ENCODE measurements at places on chromosomes 1 and 21.

DNA sequence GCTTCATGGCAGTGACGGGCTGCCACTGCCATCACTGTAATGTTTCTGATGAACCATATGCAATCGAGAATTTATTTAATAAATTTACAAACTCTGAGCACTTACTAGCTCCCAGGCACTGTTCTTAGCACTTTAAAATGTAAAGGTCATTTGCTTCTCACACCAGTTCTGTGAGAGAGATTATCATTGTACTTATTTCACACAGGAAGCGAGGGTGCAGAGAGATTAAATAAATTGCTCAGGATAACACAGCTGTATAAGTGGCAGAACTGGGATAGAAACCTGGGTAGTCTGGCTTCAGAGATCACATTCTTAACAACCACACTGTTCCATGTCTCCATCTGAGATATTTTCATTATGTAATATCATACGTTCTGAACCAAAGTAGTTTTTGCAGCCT, 119.9 kb downstream of the MAST2 start:
- no peak for DNase-seq

DNA sequence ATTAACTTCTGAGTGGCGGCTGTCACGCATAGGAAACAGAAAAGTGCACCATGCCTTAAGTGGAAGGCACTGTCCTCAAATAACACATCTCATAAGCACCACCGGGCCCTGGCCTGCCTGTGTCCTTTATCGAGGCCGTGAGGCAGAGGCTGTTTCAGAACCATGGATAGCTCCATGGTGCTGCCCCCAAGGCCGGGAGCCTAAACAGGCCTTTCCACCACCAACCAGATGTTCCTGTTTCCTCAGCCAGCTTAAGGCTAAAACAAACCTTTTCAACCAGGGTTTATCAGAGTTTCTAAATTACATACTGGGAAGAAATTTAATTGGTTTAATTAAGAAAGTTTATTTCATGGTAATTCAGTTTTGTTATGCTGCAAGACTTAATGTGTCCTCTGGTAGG, 114.4 kb downstream of the DMRTA2 start:
- peak; percentile 10 for DNase-seq

DNA sequence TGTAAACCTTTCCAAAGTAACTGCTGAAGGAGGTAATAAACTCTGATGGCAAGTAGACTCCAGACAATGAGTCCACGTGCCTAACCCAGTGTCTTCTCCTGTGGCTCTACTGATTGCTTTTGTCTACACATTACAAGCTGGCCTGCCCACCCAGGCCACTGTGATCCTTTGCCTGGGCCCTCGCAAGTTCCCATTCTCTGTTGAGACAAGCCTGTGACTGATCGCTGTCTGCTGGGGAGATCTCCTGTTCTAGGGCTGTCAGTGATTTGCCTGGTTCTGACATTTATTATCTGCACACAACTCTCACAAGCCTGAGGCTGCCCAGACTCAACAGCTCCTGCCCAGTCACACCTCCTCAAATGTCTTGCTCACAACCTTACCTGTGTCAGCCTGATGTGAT, 81.4 kb downstream of the CYYR1 start:
- no peak for DNase-seq

DNA sequence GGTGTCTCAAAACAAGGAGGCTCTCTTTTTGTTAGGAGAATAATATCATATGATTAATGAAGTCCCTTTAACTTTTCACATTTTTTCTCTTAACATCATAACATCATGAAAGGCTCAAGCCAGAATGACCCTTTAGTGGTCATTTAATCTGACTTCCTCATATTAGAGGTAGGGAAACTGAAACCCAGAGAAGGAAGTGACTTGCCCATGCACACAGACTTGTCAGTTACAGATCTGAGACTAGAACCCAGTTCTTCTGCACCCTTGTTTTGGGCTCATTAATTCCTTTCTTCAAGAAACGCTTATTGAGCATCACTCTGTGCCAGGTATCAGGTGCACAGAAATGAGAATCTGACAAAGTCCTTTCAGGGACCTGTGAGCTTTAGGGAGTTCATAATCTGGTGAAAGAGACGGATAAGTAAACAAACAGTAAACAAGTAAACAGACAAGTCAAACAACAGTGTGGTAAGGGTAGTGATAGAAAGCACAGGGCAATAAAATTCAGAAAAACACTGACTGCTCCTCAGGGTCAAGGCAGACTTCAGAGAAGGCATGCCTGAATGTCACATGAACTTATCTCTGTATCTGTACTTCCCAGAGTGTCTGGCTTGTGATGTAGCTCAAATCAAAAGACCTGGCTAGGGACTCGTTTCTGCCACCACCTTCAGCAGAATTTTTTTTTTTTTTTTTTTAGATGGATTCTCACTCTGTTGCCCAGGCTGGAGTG, 38.3 kb upstream of the OSBPL9 start:
- DNase-seq = no peak

- DNase-seq = no peak
Measured at GRCh38 chr21:33443194-33443593, 36.6 kb downstream of the TMEM50B start.

DNA sequence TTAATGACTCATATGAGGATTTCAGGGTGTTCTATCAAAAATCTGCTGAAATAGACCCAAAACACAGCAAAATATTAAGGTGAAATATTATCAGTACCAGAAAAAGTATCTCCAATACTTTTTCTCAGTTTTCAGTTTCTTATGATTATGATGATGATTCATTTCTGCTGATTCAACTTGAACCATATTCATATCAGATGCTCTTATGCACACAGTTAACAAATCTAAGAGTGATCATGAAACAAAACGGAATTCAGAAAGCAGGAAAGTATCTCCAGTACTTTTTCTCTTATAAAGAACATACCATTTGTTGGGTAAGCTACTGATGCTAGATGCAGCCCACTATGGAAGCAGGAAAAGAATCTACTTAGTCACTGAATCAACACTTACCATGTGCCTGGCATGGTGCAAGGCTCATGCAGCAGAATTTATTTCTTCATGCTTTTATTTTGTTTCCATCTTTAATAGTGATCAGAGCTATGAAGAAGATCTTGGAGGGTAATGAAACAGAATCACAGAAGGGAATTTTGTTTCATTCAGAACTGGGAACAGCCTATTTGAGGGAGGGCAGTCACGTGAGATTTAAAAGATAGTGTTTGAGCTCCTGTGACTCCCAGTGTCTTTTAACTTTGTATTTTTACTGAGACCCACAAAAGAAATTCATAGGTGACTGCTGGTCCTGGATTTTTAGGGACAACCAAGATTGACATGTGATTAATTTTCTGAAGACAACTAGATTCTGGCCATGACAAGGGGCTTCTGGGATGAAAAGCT, 480.6 kb downstream of the SETD4 start:
- no peak for DNase-seq

DNA sequence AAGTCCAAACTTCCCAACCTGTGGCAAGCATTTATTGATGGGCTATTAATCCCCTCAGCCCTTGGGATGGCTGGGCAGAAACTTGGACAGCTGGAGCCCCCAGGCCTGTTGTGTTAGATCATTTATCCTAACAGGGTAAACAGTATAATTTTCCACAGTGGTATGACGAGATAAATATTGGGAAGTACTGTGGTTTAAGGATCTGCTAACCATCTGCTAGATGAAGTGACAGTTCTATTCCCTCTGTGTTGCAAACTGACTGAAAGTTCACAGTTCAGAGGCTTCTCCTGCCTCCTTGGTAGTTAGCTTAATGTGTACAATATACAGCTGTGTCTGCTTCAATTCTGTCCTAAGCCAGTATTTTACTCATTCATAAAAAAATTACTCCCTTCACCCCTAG, 127.5 kb upstream of the CHODL start:
- no peak for DNase-seq

GRCh38 chr1:99808391-99809115, 41.6 kb upstream of the AGL start:
- peak; percentile 84 for DNase-seq

- no peak for DNase-seq
Measured at GRCh38 chr1:229432905-229433304, 989 bp downstream of the ACTA1 start.

DNA sequence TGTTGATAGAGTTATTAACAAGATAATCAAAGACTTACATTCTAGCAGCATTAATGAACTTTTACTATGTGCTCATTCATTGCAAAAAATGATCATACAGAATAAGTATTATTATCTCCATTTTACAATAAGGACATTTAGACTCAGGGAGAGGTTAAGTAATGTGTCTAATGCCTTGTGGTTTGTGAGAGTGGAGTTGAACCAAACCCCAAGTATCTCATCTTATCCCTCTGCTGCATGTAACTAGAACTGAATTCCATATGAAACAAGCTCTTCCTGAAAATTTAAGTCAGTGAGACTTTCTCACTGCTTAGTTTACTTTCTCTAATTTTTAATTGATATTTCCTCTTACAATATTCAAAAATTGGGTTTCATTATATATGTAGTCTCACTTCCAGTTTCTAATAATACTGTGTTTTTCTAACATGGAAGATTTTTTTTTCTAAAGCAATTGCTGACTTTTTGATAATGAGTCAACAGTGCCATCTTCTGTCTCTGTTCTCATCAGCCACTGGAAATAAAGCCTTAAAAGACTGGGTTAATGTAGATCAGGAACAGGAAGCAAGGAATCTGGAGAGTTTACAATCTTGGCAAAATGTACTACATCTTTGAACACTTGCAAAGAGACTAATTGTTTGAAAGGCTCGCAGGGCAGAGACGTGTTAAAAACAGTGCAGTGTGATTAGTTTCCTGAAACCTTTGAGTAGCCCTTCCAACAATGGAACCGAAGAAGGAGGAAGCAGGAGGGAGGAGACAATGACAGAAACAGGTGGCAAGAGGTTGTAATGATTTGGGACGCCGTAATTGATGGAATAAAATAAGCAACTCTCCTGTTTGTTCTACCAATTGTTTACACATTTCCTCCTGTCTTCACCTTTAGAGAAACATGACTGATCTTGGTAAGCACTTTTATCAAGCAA, 567.6 kb downstream of the MRPL39 start:
- DNase-seq = peak; percentile 69

GRCh38 chr21:43209575-43210453, 41.0 kb downstream of the CRYAA start:
- DNase-seq = peak; percentile 98

DNA sequence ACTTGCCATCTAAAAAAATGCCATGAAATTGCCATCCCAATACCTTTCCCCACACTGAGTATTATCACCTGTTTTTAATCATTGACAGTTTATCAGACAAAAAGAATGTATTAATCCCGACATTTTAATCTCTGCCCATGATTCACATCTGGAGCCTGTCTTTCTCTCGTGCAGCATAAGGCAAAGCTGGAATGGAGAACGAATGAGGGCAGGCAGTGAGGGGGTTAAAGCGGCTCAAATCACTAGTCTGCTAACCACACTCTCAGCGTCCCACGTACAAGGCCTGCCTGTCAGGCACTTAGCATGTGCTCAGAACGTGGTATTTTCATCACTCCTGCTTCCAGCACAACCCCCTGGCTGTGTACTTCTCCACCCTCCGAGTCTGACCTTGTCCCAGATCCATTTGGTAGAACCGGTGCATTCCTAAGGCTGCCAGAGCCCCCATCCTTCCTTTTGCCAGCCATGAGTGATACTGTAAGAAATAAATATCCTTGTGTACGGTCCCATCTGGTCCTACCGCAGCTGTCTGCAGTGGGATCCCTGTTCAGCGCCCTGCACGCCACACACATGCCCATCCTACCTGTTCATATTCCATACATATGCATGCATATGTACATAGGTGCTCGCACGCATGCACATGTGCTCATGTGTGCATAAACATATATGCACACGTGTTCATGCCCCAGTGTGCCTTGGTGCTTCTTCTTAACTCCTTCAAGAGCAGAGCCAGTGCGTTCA, 34.6 kb upstream of the FHAD1 start:
- no peak for DNase-seq

DNA sequence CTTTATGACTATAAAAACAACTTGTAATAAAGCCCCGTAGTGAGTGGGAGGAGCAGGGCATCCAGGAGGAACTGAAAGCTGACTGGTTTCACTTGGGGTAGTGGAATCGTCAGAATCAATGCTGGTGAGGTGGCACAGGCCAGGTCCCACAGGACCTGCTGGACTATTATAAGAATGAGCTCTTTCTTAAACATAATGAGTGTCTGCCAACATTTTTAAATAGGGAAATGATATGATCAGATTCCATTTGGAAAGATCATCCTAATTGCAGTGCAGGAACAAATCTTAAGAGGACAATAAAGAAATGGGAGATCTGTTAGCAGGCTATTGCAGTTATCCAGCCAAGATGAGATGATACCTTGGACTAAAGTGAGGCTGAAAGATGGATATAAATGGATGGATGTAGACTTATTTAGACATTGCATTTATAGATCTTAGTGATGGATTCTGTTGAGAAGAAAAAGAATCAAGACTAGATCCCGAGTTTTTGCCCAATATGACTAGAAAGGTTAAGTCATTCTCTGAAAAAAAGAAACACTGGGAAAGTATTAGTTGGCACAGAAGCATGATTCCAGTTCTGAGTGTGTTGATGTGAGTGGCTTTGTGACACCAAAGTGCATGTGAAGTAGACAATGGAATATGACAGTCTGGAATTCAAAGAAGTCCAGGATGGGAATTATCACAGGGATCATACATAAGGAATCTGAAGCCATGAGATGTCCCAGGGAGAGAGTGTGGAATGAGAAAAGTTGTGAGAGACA, 153.3 kb upstream of the SGIP1 start:
- DNase-seq = no peak

- peak; percentile 77 for DNase-seq
Measured at GRCh38 chr21:34881421-34881820, 167.7 kb downstream of the RUNX1 start.

GRCh38 chr1:151972542-151973248, 21.0 kb downstream of the S100A10 start:
- peak; percentile 99 for DNase-seq

GRCh38 chr1:23079025-23079424, 59.8 kb downstream of the KDM1A start:
- no peak for DNase-seq

- DNase-seq = no peak
Measured at GRCh38 chr1:7541629-7542028, 229.5 kb upstream of the VAMP3 start.

Data from A172 (cell line).